ENCODE measurements at places on chromosomes 11 and 22.

DNA sequence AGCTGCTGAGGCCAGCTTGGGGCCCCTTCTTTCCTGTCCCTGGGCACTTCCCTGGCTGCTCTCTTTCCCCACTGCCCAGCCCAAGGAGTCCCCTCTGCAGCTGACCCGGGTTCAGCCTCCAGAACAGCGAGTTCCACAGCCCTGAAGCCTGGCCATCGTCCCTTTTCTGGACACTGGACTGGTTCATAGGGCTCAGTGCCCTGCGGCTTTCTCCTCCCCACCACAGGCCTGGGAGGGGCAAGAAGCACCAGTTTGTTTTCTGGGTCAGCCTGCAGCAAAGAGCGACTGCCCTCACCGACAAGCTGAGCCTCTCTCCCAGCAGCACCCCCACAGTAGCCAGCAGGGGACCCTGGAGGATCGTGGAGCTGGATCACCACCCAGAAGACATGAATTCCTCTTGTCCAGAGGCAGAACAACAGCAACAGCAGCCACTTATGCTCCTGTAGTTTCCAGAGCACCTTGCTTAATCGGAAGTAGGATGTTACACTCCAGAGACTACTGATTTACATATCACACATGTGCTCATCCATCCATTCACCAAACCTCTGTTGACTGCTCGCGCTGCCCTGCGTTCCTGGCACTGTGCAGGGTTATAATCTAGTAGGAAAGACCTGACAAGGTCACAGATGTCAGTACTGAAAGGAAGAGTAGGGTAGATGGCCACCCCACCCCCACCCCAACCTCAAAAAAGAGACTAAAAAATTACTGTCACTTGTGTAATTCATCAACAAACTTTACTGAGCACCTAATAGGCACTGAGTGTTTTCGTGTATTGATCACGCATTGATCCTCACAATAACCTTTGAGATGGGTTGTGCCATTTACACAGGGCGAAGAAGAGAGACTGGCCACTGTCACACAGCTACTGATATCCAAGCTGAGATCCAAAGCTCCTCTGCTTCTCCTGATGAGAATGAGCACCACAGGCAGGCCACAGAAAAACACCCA is 13.0 kb upstream of the CXCR5 start:
- DNase-seq: no peak

- DNase-seq: no peak
Observed at GRCh38 chr11:131661132-131661531, 290.7 kb downstream of the NTM start.

DNA sequence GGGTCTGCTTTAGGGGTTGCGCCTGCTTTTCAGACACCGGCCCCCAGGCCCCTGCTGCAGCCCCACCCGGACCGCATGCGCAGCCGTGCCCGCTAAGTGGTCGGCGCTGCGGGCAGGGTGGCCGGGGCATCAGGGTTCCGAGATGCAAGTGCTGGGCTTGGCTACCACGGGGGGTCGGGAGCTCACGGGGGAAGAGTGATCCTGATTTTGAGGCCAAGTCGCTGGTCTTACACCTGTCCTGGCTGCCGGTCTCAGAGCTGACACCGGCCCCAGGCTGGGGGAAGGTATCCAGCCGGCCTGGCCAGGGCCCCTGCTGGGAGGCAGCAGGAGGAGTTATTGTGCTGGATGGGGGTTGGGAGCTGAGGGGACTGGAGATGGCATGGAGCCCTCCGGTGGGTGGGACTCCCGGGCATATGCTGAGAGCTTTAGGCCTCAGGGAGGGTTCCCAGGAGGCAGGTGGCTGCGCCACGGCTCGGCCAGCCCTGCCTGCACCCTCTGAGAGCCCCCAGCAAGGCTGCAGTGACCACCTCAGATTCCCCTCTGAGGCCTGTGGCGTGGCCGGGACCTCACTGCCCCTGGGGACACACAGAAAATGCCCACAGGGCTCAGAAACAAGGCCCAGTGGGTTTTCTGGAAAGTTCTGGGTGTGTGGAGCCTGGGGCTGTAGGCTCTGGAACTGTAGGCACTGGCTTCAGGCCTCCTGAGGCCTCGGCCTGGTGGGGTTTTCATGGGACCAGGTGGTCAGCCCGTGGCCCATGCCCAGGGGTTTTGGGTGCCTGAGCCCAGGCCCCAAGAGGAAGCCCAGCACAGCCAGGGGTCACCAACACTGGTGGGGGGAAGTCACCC is 4.4 kb upstream of the MUC5AC start:
- DNase-seq: no peak

GRCh38 chr11:70548976-70549375 is 150.6 kb downstream of the CTTN start:
- DNase-seq: no peak

- no peak for DNase-seq
Observed at GRCh38 chr11:10388574-10388973, 66.5 kb upstream of the AMPD3 start.

- DNase-seq: no peak
Observed at GRCh38 chr11:7605186-7605943, 67.9 kb downstream of the CYB5R2 start.

- no peak for DNase-seq
Observed at GRCh38 chr22:24950272-24950902, 2.1 kb upstream of the KIAA1671 start.

DNA sequence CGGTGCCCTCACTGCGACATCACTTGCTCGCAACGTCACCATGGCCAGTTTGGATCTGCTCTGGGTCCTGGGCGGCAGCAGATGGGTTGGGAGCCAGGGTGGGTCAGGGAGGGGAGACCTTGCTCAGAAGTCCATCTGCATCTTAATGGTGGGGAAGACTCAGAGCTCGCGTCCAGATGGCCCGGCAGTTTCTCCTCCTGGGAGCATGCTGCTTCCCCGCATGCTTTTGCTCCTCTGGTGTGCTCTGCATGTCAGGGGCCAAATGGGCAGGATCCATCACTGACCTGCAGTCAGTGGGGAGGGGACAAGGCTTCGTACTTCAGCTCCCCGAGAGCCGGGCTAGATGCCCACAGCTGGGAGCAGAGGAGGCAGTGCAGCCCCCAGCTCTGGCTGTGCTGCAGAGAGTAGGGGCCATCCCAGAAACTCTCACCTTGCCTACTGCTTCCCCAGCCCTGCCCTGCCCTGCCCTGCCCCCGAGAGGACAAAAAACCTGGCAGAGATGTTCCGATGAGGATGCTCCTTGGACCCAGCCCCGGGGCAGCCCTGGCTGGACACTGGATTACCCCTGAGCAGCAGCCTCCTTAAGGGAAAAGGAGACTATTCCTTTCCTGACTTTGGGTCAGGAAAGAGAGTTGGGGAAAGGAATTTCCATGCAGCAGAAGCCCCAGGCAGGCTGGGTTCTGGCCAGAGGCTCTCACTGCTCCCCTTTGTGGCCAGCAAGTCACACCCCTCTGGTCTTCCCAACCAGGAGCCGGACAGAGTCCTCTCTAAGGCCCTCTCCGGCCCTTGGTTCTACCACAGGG is 149.9 kb downstream of the PKNOX2 start:
- no peak for DNase-seq

DNA sequence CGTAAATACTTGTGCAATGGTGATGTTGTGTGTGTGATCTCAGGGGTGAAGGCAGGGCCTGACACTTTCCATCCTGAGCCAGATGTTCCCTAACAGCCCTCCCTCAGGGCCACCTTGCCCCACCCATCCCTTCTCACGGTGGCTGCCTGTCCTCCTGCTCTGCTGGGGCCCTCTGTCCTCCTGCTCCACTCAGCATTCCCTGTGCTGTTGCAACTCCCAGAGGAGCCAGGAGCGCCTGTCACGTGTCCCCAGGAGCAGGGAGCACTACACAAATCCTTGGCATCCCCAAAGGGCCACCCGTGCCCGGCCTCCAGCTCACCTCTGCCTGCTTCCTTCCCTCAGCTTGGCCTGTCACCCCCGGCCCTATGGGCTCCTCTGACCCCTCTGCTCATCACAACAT is 10.2 kb upstream of the CSNK1E start:
- DNase-seq: no peak

DNA sequence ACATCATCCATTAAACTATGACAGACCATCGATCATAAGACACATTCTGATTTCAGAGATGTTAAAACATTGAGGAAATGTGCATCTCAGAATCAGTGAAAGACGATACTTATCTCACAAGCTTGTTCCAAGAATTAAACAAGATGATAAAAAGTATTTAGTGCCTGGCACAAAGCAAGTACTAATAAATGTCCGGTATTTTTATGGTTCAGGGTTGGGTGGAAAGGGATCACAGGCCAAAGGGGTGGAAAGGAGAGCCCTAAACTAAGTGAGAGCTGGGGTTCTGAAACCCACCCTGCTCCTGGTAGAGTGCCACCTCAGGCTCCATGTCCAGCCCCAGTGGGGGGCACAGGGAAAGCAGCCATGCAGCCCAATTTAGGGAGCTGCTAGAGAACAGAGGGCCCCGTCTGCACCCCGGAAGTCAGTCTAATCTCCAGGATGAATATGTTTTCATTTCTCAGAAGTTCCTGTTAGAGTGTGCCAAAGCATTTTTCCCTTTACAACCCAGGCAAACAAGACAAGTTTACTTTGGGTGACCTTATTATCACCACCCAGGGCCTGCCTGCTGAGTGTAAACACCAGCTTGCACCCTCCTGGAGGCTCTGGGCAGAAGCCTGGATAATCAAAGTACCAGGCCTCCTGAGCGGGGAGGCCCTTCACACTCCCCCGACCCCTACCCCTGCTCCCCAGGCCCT is 3.8 kb upstream of the CREB3L1 start:
- no peak for DNase-seq

DNA sequence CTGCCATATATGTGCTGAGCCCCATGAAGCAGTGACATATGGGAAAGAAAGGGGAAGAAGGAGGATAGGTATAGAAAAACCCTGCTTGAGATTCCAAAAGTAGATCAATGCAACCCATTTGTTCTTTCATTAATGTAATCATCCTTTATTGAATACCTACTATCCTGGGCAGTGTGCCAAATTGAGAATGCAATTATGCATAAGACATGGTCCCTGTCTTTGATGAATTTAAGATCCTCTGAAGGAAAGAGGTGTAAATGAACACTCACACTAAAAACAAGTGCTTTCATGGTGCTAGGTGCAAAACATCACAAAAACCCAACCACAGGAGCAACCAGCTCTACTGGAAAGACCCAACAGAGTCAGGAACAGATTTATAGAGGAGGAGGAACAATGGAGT is 29.7 kb downstream of the FLI1 start:
- no peak for DNase-seq

DNA sequence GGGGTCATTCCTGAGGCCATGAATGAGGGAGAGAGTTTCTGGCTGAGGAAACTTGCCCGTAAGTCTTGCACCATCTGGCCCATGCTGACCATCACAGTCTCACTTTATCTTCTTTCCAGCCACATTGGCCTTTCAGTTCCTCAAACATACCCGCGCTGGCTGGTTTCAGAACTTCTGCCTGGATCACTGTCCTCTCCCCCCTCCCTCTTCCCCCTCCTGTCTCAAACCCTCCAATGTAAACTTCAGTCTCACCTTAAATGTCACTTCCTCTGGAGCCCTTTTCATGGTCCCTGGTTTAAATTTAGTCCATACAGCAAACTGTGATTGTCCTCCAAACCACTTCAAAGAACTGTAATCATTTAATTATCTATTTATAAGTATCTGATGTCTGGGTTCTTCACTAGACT is 3.7 kb upstream of the TMEM109 start:
- DNase-seq: no peak

GRCh38 chr11:18307461-18308139 is 14.3 kb downstream of the HPS5 start:
- DNase-seq: no peak

DNA sequence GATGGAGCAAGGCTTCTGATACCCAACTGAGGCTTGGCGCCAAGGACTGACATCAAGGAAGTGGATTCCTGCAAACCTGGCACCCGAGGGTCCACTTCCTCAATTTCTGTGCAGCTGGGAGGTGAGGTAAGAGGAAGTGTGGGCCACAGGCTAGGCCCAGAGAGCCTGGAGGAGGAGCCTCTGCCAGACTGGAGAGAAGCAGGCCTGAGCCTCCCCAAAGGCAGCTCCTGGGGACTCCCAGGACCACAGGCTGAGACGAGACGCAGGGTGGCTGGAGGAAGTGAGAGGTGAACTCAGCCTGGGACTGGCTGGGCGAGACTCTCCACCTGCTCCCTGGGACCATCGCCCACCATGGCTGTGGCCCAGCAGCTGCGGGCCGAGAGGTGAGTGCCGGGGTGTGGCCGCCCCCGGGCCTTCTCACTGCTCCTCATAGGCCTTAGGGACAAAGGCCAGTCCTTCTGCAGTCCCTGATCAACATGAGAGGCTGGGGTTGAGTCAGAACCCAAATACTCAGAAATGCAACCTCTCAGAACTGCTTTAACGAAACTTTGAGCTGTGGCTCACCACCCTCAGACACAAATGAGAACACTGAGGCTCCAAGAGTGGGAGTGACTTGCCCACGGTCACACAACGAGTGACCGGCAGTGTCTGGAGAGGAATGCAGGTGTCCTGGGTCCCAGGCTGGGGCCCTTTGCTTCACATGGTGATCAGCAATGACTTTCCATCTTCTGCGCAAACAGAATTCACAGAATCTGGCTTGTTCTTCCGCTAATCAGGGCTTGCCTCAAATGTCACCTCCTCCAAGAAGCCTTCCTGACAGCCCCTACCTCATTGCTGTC is at the start of gene NCF4:
Gene NCF4 (plus strand): TSS at position 186 of the 839 bp plus-strand sequence. CDS start 166 bp downstream, at position 352.
- no peak for DNase-seq

DNA sequence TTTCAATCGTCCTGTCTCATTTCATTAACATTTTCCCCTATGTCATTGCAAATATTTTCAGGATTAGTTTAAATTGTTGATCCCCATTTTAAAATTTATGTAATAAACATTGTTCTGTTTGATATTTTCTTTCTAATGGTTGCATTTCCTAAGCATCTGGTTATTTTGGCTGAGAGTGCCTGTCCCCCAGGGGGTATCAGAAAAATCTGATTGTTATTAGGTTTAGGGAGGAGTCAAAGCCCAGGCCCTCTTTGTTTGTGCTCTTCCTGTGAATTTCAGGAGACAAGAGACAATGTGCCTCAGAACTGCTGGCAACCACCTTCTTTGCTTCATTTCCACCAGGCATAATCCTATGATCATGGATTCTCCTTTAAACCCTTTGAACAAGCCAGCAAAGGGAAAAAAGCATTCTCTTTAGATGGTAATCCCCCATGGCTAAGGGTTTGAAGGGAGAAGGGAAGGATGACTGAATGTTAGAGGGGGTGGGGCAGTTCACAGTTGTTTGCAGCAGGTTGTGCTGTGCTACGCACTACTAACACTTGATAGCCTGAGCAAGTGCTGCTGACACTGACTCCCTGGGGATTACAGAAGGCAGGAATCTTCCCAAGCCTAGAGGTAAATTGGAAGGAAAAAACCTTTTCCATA is 462.4 kb upstream of the LRRC4C start:
- DNase-seq: no peak

DNA sequence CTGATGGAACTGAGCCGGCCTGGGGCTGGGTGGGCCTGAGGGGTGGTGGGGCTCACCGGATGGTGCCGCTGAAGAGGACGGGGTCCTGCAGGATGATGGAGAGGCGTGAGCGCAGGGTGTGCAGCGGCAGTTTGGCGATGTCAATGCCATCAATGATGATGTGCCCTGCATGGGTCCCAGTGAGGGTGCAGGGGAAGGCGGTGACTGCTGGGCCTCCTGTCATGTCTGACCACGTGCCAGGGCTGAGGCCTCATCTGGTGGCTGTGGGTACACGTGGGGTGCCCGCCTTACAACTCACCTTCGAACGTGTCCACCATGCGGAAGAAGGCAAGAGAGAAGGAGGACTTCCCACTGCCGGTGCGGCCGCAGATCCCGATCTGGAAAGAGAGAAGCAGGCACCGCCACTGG is 7.1 kb upstream of the KCNJ11 start:
- no peak for DNase-seq
